NCI-H2081 (cell line): ENCODE measurements at places on chromosomes 6 and 20.
A peak's percentile ranks its signal among the peaks of the same experiment; 100 is the strongest.

DNA sequence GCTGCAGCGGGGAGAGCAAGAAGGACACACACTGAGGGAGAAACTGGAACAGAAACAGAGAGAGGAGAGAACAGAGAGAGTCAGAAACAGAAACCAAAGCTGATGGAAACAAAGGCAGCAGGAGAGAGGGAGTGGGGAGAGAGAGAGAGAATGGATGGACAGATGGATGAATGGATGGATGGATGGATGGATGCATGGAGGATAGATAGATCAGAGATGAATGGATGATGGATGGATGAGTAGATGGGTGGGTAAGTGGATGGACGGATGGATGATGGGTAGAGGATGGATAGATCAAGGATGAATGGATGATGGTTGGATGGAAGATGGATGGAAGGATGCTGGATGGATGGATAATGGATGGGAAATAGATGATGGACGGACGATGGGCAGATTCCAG, 35.0 kb upstream of the PHACTR3 start:
- DNase-seq: no peak

DNA sequence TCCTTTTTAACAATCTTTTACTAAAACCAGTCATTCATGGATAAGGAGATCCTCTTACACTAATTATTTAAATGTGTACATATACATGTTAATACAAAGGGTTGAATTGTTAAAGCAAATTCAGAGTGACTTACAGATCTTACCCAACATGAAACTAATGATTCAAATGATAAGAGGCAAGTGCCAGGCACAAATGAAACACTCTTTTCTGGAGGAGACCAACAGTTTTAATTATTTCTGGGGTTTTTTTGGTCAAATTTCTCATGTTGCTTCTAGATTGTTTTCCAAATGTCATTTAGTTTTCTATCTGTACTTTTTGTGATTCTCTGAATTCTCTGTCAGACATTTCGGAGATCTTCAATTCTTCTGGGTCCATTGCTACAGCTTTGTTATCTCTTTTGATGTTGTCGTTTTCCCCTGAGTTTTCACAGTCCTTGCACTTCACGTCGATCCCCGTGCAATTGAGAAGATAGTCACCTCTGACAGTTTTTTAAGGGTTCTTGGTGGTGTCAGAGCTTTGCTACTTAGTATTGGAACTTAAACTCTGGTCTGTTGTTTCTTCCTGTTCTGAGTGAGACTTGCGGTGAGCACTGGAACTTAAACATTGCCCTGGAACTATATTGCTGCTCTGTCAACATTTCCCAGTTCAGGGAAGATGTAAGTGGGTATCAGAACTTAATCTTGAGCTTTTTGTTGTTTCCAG, 23.2 kb downstream of the MAS1 start:
- DNase-seq: no peak

DNA sequence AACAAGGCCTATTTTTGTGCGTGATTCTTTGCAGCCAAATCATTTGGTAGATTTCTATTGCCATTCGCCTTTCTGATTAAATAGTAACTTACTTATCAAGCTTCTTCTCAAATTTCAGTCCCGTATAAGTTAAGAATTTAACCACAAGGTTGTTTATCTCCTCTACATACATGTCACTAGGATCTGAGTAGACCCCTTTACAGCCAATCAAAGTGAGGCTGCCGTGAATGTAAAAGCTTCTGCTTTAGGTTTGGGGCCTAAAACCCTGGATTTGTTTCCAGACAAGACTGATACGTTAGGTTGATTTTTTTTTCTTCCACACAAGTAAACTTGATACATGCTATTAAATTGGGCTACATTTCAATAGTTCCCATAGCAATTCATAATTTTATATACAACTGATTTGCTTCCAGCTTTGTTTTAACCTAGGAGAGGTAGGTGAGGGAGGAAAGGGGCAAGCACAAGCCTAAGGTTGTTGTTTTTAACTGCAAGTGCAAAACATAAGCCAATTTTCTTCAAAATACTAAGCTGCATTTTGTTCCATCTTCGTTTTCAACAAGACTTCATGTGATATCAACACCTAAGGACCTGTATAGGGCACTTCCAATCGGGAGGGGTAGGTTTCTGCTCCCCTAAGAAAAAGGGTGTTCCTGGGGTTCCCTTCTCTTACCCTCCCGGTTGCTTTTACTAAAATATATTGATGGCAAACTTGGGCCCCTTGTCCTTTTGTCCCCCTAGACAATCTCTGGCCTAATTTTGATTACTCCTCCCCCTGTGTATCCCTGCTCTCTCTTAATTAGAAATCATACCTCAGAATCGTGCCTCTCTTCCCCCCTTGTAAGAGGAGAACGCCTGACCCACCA, 1.7 kb downstream of the RANBP9 start:
- DNase-seq: no peak

DNA sequence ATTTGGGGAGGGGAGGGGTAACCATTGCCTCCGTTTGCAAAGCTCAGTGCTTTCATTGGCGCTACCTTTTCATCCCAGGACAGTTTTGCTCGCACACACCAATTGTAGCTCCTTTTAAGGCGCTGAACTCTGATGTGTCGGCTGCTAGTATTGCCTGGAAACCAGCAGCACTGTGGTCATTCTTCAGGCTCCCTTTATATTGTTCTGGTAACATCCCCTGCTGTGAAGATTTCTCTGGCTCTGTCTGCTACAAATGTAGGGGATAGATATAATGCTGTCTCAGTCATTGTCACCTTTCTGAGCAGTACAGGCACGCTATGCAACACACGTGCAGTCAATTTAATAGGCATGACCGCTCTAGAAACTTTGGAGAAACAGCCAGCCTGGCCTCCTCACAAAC, 172.9 kb upstream of the SASH1 start:
- DNase-seq: no peak

DNA sequence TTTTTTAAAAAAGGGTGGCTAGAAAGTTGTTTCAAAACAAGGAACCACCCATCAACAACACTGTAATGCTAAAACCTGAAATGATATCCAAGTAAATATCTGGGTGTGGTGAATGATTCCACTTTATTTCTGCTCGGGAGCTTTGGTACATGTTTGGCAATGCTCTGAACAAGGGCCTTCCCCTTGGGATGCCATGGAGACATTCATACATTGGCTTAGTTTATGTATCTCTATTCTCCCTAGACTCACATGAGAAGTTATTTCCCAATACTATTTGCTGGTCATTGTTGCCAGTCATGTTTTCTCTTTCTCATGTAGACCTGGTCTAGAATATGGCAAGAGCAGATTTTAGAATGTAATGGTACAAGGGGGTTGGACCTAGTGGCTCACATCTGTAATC, 22.9 kb downstream of the ADTRP start:
- DNase-seq: no peak

DNA sequence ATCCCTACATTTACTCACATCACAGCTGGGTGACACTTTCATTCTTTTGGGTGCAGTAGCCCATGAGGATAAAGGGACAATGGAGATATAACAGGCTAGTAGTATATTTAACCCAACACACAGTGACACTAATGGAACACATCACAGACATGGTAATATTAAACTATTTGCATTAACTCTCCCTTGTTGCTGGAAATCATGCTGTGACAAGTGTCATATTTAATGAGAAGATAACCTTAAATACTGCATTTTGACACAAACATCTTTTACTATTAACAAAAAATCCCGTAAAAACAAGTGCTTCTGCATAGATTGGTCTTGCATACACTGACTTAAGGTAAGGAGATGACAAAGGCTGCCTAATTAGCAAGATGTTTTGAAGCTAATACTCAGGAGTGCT, 45.5 kb downstream of the CNR1 start:
- DNase-seq: no peak

GRCh38 chr6:166760288-166760687, 133.2 kb upstream of the RPS6KA2 start:
- no peak for DNase-seq

DNA sequence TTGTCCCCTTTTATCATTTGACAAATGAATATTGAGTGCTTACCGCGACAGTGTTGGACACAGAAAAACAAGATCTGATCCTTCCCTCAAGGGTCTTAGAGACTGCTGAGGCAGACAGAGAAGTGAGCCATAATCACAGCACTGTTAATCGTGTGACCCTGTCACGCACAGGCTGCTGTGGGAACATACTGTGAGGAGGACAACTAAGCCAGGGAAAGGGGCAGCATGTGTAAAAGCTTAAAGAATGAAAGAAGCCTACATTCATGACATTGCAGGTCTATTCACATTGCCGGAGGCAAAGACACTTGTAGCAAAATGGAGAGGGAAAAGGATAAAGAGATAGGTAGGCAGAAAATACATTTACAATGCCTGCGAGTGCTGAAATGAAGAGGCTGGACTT, 32.7 kb downstream of the TRDN start:
- no peak for DNase-seq

DNA sequence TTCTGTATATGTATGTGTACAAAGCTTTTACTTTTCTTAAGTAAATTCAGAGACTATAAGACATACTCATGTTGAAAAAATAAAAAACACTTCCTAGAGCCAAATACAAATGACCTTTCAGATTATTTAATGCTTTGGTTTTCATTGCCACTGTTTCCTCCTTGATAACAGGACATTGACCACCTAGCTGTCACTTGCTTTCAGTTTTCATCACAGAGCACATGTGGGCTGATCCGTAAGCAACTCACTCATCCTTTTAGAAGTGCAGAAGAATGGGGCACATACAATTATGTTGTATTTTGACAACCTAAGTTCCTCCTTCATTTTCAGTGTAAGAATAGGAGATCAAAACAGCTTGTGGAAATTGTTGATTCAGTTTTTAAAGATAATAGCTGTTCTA, 6.2 kb downstream of the ZBTB2 start:
- DNase-seq: no peak

DNA sequence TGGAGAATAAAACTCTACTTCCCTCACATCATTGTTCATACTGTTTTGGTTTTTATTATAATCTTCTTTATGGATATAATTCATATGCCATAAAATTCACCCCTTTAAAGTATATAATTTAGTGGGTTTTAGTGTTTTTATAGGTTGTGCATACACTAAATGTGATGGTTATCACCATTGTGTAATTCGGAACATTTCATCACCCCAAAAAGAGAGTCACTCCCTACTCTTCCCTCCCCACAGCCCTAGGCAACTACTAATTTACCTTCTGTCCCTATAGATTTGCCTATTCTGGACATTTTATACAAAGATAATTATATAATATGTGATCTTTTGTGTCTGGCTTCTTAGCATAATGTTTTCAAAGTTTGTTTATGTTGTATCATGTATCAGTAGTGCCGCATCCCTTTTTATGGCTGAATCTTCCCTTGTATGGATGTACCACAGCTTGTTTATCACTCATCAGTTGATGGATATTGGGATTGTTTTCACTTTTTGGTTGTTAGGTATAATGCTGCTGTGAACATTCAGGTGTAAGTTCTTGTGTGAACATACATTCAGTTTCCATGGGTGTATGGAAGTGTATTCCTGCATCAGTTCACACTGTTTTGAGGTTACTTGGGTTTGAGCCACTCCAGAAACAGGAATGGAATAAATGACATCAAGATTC, 4.2 kb downstream of the TM9SF4 start:
- DNase-seq: no peak

DNA sequence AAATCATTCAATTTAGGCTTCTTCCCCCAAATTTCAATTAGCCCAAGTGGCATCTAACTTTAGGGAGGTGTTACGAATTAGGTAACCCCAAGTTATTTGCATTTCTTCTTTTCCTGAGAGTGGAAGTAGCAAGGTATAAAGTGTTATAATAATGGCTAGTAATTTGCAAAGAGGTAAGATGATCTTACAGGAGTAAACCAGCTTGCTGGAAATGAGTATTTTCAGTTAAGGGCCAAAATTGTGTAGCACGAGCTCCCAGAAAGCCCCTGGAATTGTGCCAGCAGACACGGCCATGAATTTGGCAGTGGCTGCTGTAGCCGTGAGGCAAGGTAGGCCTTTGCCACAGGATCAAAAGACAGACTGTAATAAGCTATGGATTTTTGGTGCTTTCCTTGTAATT, 38.0 kb downstream of the CITED2 start:
- DNase-seq: peak; percentile 62

DNA sequence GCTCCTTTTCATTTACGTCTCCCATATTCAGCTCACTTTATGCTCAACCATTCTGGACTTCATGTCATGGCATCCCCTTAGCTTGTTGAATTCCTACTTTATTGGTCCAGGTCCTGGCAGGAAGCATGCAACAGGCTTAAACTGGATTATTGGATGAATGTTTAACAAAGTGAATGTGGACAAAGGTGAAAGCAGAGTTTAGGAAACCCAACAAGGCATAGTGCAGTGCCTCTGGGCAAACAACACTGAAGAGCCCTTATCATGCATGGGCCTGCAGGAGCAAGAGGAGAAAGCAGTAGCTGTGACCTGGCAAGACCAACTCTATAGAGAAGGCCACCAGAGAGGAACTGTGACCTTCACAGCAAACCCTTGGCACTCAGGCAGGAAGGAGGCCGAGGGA, 5.3 kb upstream of the ANKRD66 start:
- DNase-seq: no peak

- no peak for DNase-seq
These were observed 308.1 kb downstream of the CDH26 start for GRCh38 chr20:60266177-60266823.

DNA sequence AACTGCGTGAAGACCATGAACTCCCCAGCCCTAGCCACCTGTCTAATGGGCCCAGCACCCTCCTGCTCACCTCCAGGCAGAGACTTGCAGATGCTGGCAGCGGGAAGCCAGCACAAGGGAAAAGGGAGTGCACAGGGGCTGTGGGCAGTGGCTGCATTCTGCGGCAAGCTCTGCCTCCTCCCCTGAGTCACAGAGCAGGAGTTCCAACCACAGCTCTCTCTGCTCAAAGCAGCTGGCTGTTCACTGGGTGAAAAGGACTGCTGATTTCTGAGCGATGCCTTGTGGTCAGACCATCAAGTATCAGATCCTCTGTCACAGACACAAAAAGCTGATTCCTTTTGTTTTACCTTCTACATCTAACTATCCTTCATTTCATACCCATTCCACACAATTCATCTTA, 10.5 kb downstream of the NKX2-2 start:
- DNase-seq: no peak

DNA sequence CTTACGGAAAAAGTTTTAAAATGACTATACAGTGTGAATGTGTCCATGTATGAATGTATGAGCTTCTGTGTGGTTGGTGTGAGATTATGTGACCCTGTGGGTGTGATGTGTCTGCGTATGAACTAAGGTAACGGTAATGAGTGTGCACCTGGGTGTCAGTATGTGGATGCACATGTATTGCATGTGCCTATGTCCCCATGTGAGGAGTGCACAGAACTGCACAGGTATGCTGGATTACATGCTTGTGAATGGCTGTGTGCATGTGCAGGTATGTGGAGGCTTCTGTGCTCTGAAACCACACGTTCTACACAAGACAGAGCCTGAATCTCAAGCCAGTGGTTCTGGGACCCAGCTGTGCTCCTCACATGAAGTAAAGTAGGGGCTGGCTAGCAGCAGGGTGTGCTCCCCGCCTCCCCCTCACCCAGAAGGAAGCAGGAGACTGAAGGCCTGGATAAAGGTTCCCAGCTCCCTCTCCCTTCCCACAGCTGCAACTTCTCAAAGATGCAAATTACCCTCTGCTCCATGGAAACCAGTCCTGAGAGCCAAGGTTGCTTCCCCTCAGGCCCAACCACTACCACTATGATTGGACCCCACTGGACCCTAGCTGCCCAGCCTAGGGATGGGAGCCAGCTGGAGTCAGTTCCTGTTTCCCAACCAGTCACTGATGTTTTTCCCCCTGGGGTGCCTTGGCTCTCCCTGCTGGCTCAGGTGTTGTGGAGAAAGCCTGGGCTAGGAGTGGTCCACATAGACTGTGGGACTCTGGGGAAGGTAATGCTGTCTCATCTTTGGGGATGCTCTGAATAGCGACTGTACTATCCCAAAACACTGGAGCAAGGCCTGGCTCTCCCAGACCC, 24.8 kb upstream of the SPDEF start:
- no peak for DNase-seq
